ENCODE measurements at places on chromosomes 11 and 22. TPM values are rescaled to one million over a fixed set of nuclear protein-coding genes. Genes with fewer than 3 reads are reported as not detected.

- DNase-seq: no peak
Measured at GRCh38 chr11:831961-832528, 707 bp upstream of the CD151 start.

DNA sequence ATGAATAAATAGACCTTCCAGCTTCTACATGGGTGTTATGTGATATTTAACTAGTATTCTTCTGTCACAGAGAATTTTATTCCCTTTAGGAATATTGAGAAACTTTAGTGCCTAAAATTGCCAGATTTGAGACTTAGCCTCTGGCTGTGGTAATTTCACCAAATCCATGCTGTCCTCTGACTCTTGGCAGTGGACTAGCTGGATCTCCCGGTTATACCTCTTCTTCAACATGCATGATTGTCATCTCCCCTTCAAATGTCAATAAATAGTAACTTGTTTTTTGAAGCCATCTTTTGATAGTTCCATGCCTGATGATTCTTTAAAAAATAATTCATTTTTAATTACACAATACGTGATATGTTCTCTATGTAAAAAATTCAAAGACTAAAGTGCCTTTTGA lies 8.4 kb downstream of the AQP11 start:
- DNase-seq: no peak

DNA sequence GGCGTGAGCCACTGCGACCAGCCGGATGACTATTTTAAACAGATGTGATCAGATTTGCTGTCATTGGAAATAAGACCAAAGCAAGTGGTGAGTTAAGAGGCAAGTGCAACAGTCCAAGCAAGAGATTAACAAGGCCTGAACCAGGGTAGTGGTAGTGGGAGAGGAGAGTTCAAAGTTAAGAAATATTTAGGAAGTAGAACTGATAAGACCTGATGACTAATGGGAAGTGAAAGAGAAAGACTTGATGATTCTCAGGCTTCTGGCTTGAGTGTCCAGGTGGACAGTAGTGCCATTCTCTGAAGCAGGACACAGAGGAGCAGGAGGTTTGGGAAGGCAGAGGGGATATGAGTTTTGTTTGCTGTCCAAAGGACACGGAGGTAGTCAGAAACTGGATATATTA lies 7.2 kb downstream of the NDUFC2 start:
- DNase-seq: no peak

DNA sequence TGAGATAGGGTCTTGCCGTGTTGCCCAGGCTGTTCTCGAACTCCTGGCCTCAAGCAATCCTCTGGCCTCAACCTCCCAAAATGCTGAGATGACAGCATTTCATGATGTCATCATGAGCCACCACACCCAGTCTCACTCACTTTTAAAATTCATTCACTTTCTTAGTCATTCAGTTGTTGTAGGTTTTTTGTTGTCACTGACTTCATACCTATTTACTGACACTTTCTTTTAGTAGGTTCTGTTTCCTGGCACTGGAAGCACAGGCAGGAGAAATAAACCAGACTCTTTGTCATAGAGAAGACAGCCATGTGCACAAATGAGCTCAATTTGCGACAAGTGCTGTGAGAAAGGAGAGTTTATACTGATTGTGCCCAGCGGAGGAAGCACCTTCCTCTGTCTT lies 10.5 kb downstream of the ART5 start:
- no peak for DNase-seq

DNA sequence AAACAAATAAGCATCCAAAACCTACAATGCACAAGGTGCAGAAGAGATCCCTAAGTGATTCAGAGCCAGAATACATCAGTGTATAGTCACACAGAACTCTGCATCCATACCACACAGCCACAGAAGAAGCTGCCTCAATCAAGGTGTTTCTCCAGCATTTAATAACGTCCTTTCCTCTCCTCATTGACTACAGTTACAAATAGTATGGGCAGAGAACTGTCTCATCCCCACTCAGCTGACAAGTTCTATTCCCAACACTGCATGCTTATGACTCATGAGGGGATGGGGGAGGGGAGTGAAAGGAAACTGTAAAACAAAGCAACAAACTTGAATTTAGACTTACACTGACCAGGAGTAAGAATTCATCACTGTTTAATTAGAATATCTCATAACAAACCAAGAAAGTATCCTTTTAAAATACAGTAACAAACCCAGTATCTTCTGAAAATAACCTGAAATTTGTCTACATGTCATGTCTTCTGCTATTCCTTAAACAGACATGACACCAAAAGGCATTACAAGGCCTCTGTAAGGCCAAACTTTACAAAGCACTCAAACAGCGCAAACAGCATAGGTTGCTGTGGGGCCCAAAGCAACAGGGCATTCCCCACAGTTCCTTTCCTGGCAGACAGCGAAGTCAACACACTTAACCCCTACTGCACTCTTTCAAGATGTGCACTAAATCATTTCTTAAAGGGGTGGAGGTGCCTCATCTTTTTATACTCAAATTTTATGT lies 29.3 kb downstream of the CELF1 start:
- DNase-seq: no peak

GRCh38 chr22:43745783-43746356 lies 66.2 kb downstream of the EFCAB6 start:
- no peak for DNase-seq

DNA sequence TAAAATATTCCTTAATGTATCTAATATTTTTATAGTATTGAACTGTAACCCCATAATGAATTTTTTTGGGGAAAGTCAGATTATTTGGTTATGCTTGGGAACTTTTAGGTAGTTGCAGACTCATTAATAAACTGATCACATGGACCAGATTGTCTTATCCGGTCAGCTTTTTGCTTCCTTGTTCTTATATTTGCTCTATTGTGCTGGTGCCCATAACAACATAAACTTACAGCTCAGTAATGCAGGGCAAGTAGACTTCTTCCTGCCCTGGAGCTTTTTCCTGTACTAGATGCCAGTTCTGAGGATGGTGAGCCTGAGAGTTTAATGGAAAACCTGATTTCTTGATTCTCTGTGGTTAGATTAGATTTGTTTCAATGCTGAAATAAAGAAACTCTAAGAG lies 53.2 kb downstream of the MTMR3 start:
- DNase-seq: no peak

The KRTAP5-8 gene
- 0.21 TPM for polyA plus RNA-seq

All from left lung (tissue), 14 donors.